ENCODE measurements at places on chromosomes 2 and 18.

DNA sequence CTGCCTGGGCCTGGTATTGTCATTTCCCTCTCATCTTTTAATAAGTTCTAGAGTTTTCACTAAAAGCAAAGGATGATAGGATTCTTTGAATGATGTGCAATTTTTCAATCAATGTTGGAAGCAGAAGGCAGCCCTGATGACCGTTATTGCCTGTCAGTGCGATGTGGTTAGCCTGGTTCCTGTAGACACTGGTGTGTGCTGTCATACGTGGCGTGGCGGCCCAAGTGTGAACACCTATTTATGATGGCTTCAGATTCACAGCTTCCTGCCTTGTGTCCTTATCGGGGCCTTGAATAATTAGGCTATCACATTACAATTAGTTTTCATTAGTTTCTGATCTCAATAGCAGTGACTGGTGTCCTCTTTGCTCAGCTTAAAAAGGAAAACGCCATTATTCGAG lies 218.5 kb downstream of the TPGS2 start:
- DNase-seq = no peak

- DNase-seq = no peak
These were observed 101.0 kb downstream of the ALPK2 start for GRCh38 chr18:58527952-58528287.

GRCh38 chr2:238362626-238363025 lies 42.3 kb downstream of the TRAF3IP1 start:
- no peak for DNase-seq

DNA sequence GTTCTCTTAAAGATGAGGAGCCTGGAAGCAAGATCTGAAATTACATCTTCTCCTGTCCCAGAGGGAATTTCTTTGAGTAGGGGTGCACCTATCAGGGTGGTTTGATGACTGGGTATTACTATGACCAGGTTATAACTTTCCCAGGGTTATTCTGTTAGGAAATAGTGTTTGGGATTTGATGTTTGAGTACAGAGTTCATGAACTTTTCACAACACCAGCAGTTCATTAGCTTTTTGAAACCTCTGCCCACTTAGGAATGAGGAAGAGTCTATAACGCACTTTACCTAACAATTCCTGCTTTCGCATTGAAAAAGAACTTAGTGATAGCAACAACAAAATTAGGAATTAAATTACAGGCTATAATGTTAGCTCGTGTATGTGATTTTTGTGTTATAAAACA lies 58.6 kb downstream of the ALMS1 start:
- DNase-seq = no peak

DNA sequence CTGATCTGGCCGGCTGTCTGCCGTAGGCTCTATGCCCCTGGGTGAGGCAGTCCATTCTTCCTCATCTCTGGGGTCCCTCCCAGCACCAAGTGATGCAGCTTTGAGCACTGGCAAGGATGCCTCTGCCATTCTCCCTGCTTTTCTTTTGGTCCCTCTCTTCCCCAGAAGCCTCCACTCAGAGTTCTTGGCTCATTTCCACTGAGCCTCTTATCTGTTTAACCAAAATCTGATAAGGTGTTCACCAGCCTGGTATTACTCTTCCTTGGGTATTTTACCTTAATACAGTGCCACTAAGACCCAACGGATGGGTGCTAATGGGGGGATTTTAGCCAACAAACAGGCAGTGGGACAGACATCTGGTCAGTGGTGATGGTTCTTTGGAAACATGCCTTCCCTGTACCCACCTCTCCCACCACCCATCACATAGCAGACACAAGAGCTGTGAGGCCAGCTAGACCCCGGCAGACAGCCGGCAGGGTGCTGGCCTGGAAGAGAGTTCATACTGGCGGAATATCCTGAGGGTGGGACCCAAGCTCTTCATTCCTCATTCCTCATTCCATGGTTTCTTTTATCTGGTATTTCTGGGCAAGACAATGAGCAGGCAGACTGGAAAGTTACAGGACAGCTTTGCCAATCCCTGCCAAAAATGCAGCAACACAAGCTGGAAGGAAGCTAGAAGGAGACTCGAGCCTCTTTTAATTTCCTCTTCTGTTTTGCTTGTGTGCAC lies 34.6 kb downstream of the ZBTB7C start:
- no peak for DNase-seq

GRCh38 chr2:44320832-44321231 lies 40.5 kb downstream of the PREPL start:
- no peak for DNase-seq

GRCh38 chr2:17969661-17970060 lies 91.2 kb downstream of the KCNS3 start:
- no peak for DNase-seq

- no peak for DNase-seq
These were observed 24.2 kb downstream of the STEAP3 start for GRCh38 chr2:119247844-119248271.

GRCh38 chr2:106336737-106337136 lies 131.5 kb downstream of the RGPD3 start:
- no peak for DNase-seq

GRCh38 chr2:129008055-129008880 lies 689.6 kb upstream of the HS6ST1 start:
- DNase-seq = no peak

- DNase-seq = no peak
These were observed 27.0 kb downstream of the NRP2 start for GRCh38 chr2:205709319-205709718.

DNA sequence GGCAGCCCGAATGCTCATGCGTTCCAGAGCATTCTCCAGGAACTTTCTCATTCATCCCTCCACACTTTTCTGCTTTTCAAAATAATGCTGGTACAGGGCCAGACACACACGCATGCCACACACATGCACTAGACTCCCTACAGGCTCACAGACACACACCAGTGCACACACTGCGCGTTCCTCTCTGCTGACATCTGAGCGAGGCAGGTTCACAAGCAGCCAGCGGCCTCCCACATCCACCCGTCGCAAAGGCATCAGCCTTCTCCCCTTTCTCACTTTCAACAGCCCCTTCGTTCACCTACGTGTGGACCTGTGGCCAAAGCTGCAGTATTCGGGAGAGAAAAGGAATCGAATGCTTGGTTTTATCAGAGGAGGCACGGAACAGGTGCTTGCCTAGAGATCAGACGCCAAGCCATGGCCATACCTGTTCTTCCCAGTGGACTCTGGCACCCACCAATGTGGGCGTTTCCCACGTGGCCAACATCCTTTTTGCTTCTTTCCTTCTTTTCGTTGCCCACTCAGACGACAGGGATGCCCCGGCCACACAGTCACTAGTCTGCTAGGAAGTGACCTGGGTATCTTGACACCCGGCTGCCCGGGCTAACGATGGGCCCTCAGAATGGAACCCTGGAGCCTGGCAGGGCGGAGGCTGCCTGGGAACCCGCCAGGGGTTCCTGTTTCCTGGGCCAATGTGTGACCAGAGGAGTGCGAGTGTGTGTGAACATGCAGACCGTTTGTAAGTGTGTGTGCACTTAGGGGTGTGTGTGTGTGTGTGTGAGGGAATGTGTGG lies 85.8 kb upstream of the ID2 start:
- no peak for DNase-seq

- DNase-seq = no peak
These were observed 14.8 kb downstream of the STRN start for GRCh38 chr2:36951574-36951973.

DNA sequence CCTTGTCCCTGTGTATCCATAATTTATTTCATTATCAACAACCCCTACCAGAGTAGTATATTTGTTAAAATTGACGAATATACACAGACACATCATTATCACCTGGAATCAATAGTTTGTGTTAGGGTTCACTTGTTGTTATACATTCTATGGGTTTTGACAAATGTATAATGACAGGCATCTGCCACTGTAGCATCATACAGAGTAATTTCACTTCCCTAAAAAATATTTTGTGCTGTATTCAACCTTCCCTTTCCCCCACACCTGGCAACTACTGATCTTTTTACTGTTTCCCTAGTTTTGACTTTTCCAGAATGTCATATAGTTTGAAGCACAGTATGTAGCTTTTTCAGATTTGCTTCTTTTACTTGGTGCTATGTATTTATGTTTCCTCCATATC lies 132.0 kb downstream of the ZNF804A start:
- DNase-seq = no peak

- no peak for DNase-seq
These were observed 254.0 kb downstream of the KCNJ3 start for GRCh38 chr2:154952346-154952980.

GRCh38 chr2:236866542-236867340 lies 218.9 kb upstream of the COPS8 start:
- no peak for DNase-seq

DNA sequence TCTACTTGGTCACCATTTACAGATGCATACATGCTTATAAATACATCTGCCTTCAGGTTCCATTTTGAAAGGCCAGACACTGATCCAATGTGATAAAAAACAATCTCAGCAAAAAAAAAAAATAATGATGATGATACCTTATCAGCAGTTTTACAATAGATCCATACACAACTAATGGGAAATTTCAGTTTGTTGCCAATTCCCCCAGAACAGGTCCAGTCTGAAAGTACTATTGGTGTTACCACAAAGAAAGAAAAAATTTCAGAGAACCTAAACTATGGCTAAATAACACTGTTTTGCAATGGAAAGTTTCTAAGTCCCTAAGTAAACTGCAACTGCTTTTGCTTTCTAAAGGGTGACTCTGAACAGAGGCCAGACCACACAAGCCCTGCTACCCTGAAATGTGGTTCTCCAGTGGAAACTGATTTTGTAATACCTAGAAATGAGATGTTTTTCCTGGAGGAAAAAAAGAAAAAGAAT lies 54.1 kb downstream of the LPIN2 start:
- DNase-seq = no peak

GRCh38 chr2:47080888-47081301 lies 74.2 kb downstream of the STPG4 start:
- no peak for DNase-seq

DNA sequence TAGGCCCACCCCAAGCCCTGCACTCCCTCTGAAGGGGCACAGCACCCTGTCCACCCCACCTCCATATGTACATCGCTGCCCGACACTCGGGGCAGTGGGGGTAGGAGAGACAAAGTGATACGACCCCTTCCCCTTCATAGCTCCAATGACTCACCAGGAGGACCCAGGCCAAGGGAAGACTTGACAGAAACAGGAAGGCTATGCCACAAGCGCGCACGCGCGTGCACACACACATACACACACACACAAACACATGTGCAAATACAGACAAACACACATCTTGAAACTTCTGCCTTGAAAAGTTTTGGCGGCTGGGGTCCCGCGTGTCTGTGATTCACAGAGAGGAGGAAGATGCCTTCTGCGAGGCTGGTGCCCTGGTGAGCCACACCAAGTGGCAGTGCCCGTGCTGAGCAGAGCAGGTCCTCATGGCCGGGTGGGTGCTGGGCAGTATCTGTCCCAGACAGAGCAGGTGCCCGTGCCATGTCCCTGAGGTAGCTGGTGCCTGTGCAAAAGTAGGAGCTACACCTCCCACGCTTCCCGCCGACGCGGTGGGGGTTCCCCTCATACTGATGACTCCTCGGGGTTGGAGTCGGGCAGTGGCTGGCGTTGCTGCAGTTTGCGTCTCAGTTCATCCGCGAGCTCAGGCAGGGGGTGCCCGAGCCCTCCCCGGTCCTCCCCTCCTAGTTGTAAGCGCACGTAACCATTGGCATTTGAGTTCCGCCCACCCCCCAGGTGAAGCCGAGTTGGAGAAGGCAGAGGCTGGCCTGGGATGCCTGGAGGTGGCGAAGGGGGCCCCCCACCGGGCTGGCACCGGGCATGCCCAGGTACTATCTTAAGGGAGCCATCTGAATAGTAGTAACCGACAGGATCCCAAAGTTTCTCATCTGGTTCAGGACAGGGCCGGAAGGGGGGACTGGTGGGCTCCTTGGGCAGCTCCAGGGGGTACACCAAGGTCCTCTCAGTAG lies 2.5 kb upstream of the ANKRD39 start:
- DNase-seq = no peak

DNA sequence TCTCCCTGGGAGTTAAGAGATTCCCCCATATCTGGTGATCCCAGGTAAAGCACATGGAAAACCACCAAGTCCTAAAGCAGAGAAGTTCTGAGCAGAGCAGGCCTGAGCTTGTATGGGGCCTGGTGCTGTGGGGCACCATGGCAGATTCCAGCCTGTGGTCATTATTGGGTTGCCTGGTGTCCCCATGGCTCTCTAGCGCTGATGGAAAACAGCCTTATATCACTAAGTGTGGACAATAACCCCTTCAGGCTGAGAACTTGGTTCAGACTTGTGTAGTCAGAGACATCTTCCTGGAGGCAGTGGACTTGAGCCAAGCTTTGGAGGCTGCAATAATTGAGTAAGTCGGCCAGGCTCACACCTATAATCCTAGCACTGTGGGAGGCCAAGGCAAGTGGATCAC lies 96.8 kb downstream of the MCFD2 start:
- no peak for DNase-seq

DNA sequence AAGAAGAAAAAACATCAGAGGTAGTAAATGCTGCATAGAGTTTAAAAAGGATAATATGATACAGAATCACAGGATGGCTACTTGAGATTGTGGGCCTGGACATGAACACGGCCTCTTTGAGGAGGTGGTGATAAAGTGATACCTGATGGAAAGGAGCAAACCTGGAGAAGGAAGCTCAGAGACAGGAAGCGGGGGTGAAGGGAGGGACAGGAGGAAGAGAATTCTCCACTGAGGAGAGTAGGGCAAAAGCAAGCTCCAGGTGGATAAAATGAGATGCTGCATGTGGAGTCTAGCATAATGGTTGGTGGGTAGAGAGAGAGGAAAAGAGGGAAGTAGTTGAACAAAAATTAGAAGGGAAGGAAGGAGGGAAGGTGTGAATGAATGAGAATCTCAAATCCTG lies 77.0 kb upstream of the GALNT3 start:
- DNase-seq = no peak

GRCh38 chr2:215723631-215724011 lies 287.8 kb upstream of the FN1 start:
- no peak for DNase-seq

- peak; percentile 68 for DNase-seq
These were observed 54.1 kb downstream of the E2F6 start for GRCh38 chr2:11411768-11412448.

DNA sequence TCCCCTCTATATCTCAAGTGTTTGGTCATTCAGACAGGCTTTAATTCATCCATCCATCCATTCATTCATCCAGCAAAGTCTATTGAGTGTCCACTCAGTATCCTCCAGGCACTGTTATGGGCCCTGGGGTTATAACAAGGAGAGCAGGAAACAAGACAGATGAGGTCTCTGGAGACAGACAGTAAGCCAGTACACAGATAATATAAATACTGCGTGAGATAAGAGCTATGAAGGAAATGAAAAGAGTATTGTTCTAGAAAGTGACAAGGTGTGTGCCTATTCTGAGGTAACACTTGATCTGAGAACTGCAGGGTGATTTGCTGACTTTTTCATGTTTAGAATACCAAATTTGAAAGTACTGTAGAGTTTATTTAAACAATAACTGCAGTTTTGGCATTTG lies 98.3 kb downstream of the OSBPL6 start:
- DNase-seq = no peak

Measured in HEK293T (cell line).